Stimulated activated CD8-positive, alpha-beta memory T cell treated with anti-CD3 and anti-CD28 coated beads, Interleukin-15, amount 100 ng/mL, for 48 hours (primary cell): ENCODE measurements at places on chromosomes 7 and 10.

DNA sequence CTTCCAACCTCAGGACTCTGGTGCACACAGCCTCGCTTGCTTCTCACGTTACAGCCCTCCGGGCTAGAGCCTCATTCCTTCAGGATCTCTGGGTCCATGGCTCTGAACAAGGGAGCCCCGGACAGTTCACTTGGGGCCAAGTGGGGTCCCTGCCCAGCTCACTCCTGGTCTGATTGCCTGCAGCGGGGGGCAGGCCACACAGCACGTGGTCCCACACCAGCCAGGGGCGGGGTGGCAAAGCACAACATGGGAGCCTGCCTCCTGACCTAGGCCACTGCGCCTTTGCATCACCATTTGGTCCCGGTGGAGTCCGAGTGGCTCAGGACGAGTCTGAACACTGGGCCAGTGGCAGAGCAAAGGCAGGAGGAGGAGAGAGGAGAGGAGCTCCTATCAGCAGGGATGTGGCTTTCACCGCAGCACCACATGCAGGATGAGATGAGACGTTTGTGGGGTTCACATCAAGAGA lies 13.4 kb upstream of the CRYGN start:
- no peak for DNase-seq

- no peak for DNase-seq
These were observed 139.7 kb downstream of the ADK start for GRCh38 chr10:74290708-74291107.

- no peak for DNase-seq
These were observed 930.6 kb upstream of the ZNF722 start for GRCh38 chr7:63067897-63068585.

DNA sequence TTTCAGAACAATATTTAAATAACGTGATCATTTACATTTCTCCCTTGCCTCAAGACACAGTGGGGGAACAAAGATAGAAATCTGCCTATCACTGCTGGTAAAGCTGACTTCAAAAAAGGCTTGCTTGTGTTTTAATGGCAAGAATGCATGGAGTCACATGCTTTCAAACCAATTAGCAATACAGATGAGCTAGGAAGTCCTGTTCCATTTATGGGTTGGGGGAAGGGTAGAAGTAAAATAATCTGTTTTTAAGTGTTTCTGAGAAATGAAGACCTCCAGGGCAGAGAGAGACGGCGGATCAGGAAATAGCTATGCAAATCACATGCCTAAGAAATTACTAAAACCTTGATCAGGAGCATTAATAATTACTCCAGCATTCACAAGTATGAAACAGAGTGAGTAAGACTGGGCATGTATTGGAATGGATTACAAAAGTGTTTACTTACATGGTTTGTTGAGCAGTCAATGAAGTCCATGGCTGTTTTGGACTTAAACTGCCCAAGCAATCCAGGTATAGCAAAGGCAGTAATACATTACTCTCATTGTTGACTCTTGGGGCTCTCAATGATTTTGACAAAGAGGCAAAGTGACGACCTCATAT lies 142.0 kb downstream of the ARID5B start:
- no peak for DNase-seq

- no peak for DNase-seq
These were observed 4.5 kb downstream of the TSPAN13 start for GRCh38 chr7:16758036-16758435.

DNA sequence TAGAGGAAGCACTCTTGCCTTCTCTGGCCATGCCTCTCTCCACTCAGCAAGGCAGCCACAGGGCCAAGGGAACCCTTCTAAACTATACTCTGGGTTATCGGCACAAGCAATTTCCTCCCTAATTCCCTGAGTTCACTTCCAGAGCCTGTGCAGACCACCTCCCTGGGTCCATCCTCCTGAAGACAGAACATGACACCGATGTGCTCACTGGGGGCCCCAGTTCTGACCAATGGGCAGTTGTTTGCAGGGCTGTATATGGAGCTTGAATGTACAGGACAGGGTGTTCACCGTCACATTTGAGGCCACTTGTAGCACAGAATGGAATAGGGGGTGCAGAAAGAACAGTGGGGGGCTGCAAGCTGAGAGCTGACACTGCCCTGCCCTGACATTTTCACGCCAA lies 77.7 kb downstream of the TFEC start:
- no peak for DNase-seq

- no peak for DNase-seq
These were observed 181.4 kb upstream of the SHH start for GRCh38 chr7:155993420-155994278.

DNA sequence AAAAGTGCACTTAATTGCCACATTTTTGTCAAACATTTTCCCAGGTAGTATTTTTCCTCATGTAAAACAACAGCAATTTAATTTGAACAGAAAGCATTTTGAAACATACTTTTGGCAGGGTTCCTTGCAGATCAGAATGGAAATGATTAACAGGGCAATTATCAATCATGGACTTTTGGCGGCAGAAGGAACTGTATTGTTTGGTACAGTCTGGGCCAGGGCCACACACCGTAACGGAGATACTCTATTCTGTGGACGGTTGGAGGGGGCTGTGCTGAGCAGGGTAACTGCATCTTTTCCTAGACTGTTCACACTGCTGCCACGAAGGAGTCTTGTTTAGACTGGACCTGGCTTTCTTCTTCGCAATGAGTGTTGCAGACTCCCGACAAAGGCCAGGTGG lies 62.3 kb downstream of the EGFR start:
- no peak for DNase-seq

DNA sequence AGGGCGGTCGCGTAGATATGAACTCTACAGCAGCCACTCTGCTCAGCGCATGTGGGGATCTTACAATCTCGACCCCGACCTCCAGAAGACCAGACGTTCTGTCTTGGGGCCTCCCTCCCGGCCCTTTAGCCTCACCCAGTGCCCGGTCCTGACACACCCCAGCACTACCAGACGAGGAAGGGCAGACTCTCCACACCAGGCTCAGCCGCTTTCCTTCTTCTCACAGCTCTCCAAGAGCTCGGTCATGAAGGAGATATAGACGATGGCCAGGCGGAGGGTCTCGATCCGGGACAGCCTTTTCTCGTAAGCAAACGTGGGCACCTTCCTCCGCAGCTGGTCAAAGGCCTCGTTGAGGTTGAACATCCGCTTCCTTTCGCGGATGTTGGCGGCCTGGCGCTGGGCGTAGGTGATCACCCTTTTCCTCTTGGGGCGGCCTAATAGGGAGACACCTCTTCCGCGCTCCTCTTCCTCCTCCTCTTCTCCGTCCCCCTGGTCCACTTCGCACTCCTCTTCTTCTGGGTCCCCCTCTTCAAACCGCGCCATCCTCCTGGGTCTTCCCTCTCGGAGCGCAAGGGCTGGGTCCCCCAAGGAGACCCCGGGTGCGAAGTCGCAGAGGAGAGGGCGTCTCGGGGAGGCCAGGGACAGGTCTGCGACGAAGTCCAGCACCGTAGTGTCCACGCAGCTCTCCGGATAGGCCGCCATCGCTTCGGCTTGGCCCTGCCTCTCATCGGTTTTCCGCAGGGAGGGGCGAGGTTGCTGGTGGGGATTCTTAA lies at the start of gene FERD3L:
Gene FERD3L, minus strand, starts transcription at position 761 of the 773 bp plus-strand sequence. Its CDS starts 59 bp downstream, at position 702.
- DNase-seq = no peak

- no peak for DNase-seq
These were observed 66.6 kb downstream of the LYZL1 start for GRCh38 chr10:29355411-29355991.

DNA sequence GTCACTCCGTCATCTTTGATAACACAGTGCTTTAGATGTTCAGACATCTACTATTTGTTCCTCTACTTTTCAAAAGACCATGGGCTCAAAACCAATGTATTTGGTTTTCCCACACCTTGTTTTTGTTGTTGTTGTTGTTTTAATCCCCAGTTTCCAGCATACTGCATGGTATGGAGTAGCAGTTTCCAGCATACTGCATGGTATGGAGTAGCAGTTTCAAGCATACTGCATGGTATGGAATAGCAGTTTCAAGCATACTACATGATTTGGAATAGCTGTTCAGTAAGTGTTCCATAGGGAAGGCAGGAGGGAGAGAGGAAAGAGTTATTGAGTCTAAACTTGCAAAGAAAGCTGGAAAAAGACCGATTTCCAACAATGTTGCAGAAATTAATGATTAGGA lies 314.3 kb upstream of the PRKCQ start:
- DNase-seq = no peak

DNA sequence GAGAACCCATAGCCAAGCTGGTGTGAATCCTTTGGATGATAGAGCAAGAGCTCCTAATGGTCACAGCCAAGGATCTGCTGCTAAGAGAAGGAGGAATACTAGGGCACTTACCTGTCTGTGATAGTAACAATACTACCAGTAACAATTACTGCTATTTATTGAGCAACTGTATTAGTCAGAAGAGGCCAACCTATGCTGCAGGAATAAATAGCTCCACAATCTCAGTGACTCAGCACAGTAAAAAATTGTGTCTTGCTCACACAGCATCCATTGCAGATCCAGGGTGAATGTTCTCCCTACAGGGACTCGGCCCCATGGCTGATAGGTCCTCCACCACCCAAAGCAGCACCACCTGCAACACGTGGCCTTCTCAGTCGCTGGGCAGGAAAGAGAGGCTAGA lies 257.6 kb upstream of the ZMIZ1 start:
- no peak for DNase-seq

GRCh38 chr7:29248713-29249382 lies 54.3 kb downstream of the CHN2 start:
- no peak for DNase-seq

DNA sequence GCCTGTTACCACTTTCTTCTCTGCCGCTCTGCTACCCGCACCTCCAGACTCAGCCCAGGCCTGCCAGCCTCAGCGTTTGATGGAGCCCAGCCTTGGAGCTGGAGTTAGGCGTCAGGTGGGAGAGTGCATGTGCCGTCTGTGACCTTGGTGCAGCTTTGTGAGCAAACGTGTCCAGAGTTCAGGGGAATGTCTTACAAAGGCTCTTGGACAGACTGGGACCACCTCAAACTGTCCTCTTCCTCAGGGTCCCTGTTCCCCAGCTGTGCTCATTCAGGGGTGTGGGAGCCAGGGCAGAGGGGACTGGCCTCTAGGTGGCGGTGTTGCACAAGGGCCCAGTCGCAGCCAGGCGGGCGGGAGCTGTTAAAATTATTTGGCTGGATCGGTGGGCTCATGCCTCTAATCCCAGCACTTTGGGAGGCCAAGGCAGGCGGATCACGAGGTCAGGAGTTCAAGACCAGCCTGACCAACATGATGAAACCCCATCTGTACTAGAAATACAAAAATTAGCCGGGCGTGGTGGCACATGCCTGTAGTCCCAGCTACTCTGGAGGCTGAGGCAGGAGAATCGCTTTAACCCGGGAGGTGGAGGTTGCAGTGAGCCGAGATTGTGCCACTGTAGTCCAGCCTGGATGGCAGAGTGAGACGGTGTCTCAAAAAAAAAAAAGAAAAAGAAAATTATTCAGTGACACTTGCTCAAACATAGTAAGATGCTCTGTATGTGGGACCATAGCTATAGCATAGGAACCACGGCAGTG lies 89.2 kb downstream of the ADCY1 start:
- no peak for DNase-seq

GRCh38 chr10:96369890-96370583 lies 11.2 kb upstream of the OPALIN start:
- DNase-seq = no peak

DNA sequence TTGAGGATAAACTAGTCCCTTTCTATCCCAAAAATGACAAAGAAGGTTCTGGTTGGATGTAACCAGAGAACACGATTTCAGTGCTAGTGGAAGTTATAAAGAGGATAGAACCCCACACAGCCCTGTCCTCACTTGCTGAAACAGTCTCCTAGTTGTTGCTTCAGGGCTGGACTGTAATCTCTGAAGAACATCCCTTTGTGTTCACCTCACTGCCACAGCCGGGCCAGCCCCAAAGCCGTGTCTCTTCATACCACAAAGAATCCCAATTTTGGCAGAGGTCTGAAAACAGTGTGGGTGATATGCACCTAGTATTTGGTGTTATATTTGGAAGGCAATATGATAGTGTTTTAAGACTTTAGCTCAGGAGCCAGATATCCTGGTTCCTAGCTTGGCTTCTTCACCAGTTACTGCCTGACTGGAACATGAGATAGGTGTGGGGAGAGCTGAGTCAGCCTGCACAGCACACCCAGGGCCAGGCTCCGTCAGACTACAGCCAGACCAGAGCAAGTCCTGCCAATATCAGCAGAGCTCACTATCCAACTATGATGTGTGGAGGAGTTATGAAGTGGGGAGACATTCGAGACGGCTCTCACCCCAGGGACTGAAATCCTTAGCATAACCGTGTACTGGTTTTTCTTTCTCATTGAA lies 21.2 kb downstream of the CYP3A4 start:
- DNase-seq = no peak

DNA sequence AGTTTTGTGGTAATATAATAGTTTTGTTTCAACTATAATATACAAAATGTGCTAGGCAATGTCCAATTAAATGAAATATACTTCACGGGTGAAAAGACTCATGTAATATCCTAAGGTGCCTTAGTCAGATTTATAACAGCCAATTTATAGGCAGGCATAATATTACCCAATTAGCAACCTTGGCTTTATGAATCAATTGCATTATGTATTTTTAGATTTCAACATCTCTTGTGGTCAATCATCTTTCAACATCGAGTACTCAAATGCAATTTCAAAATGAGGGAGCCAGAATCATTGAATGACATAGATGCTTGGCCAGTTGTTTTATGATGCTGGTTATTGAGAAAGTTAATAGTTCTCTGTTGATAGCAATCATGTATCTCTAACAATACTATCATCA lies 110.3 kb upstream of the SP8 start:
- no peak for DNase-seq

GRCh38 chr7:87435546-87435945 lies 39.9 kb downstream of the ABCB4 start:
- no peak for DNase-seq

GRCh38 chr10:123997486-123998196 lies 95.8 kb downstream of the CHST15 start:
- DNase-seq = no peak

DNA sequence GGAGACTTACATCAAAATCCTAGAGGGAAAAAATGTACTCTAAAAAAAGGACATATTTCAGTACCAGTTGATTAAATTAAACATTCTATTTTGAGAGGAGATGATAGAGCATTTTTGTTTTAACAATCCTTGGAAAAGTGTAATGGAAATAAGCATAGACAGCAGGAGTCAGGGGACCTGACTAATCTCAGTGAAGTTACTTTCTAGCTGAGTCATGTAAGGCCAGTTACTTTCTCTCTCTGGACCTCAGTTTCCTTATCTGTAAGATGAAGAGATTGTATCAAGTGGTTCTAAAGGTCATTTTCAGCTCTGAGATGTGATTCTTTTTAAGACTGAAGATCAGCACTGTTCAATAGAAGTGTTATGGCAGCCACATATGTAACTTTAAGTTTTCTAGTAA lies 44.1 kb downstream of the VTI1A start:
- DNase-seq = no peak

DNA sequence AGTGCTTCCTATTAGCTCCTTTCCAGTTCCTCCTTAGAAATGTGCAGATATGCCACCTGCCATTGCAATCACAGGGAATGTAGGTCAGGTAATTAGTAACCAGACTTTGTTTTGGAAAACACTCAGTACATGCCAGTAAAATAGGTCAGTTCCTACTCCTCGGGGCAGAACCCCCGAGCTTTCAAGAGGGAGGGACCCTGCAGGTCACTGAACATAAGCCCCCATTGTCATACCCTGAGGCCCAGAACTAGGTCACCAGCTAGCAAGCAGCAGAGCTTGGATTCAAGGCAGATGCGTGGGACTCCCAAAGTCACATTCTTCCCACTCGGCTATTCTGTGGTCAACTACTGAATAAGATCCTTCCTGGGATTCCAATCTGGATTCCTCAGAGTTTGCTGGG lies 104.8 kb downstream of the PPP1R3C start:
- DNase-seq = no peak
